ENCODE measurements at places on chromosomes 3 and 15. TPM values are rescaled to one million over a fixed set of nuclear protein-coding genes. Genes with fewer than 3 reads are reported as not detected.

Gene GOLGA8S
- not detected for total RNA-seq

Gene PLSCR2
- total RNA-seq, result not detected

Gene RASGRP1
- 67.9 TPM for total RNA-seq

Gene NR1I2
- total RNA-seq, result 0.38 TPM

Gene MST1R
- total RNA-seq, result 0.83 TPM

Gene TMF1
- total RNA-seq, result 35.6 TPM

Gene SMARCC1
- total RNA-seq, result 107 TPM

Gene RBMS3
- 0.33 TPM for total RNA-seq

Gene TMED3
- total RNA-seq, result 53.2 TPM

Gene GABRG3
- total RNA-seq, result not detected

Gene ARHGEF26
- total RNA-seq, result 0.13 TPM

Gene CYP8B1
- not detected for total RNA-seq

Gene TTLL13
- total RNA-seq, result 0.80 TPM

Gene MORC1
- total RNA-seq, result not detected

Gene LSAMP
- not detected for total RNA-seq

Gene ITGB5
- total RNA-seq, result 3.3 TPM

Gene FHIT
- total RNA-seq, result 4.1 TPM

Gene WNT5A
- not detected for total RNA-seq

Gene CCR9
- total RNA-seq, result 8.3 TPM

Gene TGM4
- not detected for total RNA-seq

Gene SEMA3B
- not detected for total RNA-seq

Gene CDCP1
- total RNA-seq, result 0.71 TPM

Gene GPR27
- total RNA-seq, result 2.6 TPM

Gene HRH1
- total RNA-seq, result 0.53 TPM

Gene KNSTRN
- 42.8 TPM for total RNA-seq

Gene IFT122
- total RNA-seq, result 16.4 TPM

Gene ESYT3
- 0.07 TPM for total RNA-seq

Gene CDC25A
- 58.4 TPM for total RNA-seq

Gene AGBL1
- not detected for total RNA-seq

Gene SH2D7
- total RNA-seq, result not detected

Gene USP50
- 0.40 TPM for total RNA-seq

Gene NPAP1
- not detected for total RNA-seq

Gene TRIM71
- total RNA-seq, result 0.07 TPM

Gene NR2F2
- not detected for total RNA-seq

Gene NEIL1
- total RNA-seq, result 2.0 TPM

Gene IQCF5
- total RNA-seq, result not detected

Gene LDHAL6B
- total RNA-seq, result not detected

Gene PLXNB1
- 3.1 TPM for total RNA-seq

Gene GPR87
- 0.61 TPM for total RNA-seq

Gene GRK7
- total RNA-seq, result not detected

Gene TJP1
- not detected for total RNA-seq

Gene PAK6
- 1.9 TPM for total RNA-seq

Gene HIGD2B
- total RNA-seq, result 0.33 TPM

Gene RAB27A
- total RNA-seq, result 195 TPM

Gene MSL2
- total RNA-seq, result 46.2 TPM

Gene OCA2
- total RNA-seq, result not detected

Gene GPR176
- 0.20 TPM for total RNA-seq
